ENCODE measurements at places on chromosomes 13 and 19. TPM values are rescaled to one million over a fixed set of nuclear protein-coding genes. Genes with fewer than 3 reads are reported as not detected.

ZNF470 gene
- total RNA-seq, result 5.8 TPM

TJP3 gene
- total RNA-seq, result 12.6 TPM

GRCh38 chr13:31200637-31200971 lies 829 bp downstream of the B3GLCT start:
- H3K27ac ChIP-seq, result peak overlapping the region; percentile 86
- H3K27me3 ChIP-seq, result no peaks in the 10 kb centered on the region
- peaks cover 15% of the 10 kb centered on the region for H3K4me1 ChIP-seq
- DNase-seq, result peak; percentile 26
- H3K36me3 ChIP-seq, result no peaks in the 10 kb centered on the region
- H3K4me3 ChIP-seq, result peak overlapping the region; percentile 65

GRCh38 chr19:11425719-11426457 lies 6.8 kb upstream of the RGL3 start:
- H3K4me1 ChIP-seq, result peaks cover 34% of the 10 kb centered on the region
- H3K27ac ChIP-seq, result no peak overlapping the region
- DNase-seq, result no peak
- no peaks in the 10 kb centered on the region for H3K36me3 ChIP-seq
- peaks cover 61% of the 10 kb centered on the region for H3K27me3 ChIP-seq

- H3K4me3 ChIP-seq, result no peak overlapping the region
- H3K27ac ChIP-seq, result no peak overlapping the region
- peaks cover 3% of the 10 kb centered on the region for H3K27me3 ChIP-seq
- H3K4me1 ChIP-seq, result no peaks in the 10 kb centered on the region
- H3K36me3 ChIP-seq, result no peaks in the 10 kb centered on the region
- no peak for DNase-seq
These were observed 7.0 kb upstream of the ZNF444 start for GRCh38 chr19:56133858-56134653.

All from T-cell (primary cell).